Esophagus muscularis mucosa (tissue), 4 donors: ENCODE measurements at places on chromosomes 1 and 21. TPM values are rescaled to one million over a fixed set of nuclear protein-coding genes. Genes with fewer than 3 reads are reported as not detected.

PTPN14 gene
- 48.5 TPM for total RNA-seq

DNA sequence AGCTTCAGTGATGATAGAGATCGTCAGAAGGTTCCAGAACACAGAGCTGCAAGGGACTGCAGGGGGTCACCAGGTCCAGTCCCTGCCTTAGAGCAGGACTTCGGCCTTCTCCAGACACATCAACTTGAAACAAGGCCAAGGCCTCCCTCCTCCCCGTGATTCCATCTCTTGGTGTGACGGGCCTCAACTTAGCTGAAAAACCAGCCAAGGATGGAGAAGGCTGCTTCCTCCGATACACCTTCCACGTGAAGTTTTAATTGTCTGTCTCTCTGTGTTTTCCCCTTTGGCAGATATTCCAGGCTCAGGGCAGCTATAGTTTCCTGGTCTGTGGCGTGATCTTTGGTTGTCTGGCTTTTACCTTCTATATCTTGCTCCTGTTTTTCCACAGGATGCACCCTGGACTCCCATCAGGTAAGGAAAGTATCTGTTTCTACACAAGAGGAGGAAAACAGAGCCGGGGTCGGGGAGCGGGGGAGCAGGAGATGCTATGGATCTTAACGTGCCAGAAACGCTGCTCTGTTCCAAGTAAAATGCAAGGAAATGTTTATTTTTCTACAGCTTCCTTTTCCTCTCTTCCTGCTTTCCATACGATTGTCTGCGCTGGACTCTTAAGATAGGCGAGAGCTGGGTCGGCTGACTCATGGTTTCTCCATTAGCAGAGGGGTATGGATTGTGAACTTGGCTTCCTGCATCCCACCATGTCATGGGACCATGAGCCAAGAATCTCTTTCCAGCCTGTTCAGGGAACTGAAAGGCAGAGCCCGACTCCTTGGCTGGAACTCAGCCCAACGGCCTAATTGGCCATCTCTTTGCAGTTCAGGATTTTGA lies 32.8 kb downstream of the ELK4 start:
- peaks cover 6% of the 10 kb centered on the region for H3K36me3 ChIP-seq
- no peaks in the 10 kb centered on the region for H3K27me3 ChIP-seq
- peak overlapping the region; percentile 64 for H3K27ac ChIP-seq
- DNase-seq = peak; percentile 92

DNA sequence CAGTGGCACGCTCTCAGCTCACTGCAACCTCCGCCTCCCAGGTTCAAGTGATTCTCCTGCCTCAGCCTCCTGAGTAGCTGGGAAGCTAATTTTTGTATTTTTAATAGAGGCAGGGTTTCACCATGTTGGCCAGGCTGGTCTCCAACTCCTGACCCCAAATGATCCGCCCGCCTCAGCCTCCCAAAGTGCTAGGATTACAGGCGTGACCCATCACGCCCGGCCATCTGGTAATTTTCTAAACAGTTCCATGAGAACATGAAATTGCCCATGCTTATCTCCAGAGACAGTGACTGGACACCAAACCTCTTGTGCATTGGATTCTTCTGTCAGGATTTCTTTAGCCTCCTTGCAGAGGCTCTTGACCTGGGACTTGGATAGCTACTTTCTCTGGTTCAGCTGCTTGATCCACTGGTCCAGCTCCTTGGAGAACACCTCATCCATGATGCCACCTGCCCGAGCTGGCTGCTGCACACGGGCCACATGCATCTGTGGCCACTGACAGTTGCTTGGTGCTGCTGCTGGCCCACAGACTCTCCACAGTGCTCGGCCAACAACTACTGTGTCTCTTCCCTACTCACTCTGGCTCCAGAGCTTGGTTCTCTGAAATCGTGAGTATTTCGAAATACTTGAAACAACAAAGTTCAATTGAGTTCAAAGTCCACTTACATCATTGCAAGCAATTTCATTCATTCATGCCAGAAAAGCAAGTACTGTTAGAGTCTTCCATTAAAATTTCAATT lies 40.0 kb upstream of the CTPS1 start:
- peak overlapping the region; percentile 51 for H3K27ac ChIP-seq
- no peaks in the 10 kb centered on the region for H3K27me3 ChIP-seq
- H3K4me1 ChIP-seq = peaks cover 23% of the 10 kb centered on the region
- no peaks in the 10 kb centered on the region for H3K36me3 ChIP-seq

FAM72B gene
- 0.63 TPM for total RNA-seq

DNA sequence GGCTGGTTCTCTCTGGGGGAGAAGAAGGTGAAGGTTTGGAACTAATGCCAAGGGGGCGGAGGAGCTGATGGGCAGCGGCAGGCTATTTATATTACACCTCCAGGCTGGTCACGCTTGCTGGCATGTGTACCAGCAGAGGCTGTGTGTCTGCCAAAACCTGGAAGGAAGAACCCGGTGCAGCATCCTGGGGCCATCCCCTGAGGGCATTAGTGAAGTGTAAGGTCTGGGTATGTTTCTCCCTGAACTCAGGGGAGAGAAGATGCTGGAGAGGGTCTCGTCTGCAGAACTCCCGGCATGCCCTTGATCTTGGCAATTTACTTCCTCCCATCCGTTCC lies 5.3 kb downstream of the DISP3 start:
- H3K36me3 ChIP-seq = no peaks in the 10 kb centered on the region
- peaks cover 7% of the 10 kb centered on the region for H3K4me1 ChIP-seq
- no peak overlapping the region for H3K27ac ChIP-seq
- peaks cover 31% of the 10 kb centered on the region for H3K27me3 ChIP-seq
- no peak for DNase-seq

ACKR1 gene
- 315 TPM for total RNA-seq

- no peak for DNase-seq
- H3K4me1 ChIP-seq = no peaks in the 10 kb centered on the region
- no peak overlapping the region for H3K4me3 ChIP-seq
- H3K36me3 ChIP-seq = no peaks in the 10 kb centered on the region
- no peaks in the 10 kb centered on the region for H3K27me3 ChIP-seq
- H3K27ac ChIP-seq = no peak overlapping the region
These were observed 30.3 kb downstream of the MAP3K21 start for GRCh38 chr1:233357595-233358397.

S100A12 gene
- total RNA-seq = not detected

DNA sequence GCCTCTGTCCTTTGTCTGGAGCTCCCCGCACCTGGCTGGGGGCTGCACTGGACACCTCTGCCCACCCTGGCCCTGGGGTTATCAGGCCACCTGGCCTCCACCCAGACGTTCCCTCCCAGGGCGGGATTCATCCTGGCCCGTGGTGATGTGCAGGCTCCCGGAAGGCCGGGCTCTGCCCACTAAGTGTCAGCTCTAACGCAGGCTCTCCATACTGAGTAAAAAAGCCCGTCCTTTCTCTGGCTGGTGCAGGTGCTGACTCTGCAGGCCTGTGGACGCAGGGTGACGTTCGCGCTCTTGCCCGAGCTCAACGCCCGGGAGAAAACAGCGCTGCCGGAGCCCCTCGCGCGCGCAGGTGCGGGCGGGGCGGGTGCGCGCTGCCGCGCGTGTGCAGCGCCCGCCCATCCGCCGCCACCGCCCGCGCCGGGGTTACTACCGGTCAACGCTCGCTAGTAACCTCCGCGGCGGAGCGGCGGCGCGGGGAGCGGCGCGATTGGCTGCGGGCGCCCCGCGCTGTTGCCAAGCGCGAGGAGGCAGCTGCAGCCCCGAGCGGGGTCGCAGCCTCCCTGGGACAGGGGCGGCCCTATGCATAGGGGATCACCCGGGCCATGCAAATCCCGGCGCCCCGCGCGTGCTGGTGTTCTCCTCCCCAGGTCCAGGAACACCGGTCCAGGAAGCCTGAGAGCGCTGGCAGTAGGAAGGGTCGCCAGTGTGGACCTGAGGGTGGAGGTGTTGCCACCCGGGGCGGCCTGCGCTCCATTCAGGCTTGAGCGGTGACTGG lies 15.7 kb downstream of the ABCG1 start:
- peaks cover 73% of the 10 kb centered on the region for H3K4me1 ChIP-seq
- H3K27me3 ChIP-seq = no peaks in the 10 kb centered on the region
- peak overlapping the region; percentile 90 for H3K27ac ChIP-seq

COL6A2 gene
- 1,525 TPM for total RNA-seq

GRCh38 chr1:48889082-48889481 lies 112.4 kb upstream of the BEND5 start:
- H3K4me1 ChIP-seq = no peaks in the 10 kb centered on the region
- no peaks in the 10 kb centered on the region for H3K36me3 ChIP-seq
- H3K4me3 ChIP-seq = no peak overlapping the region
- no peaks in the 10 kb centered on the region for H3K27me3 ChIP-seq
- DNase-seq = no peak
- H3K27ac ChIP-seq = no peak overlapping the region

MYBPH gene
- not detected for total RNA-seq

DNA sequence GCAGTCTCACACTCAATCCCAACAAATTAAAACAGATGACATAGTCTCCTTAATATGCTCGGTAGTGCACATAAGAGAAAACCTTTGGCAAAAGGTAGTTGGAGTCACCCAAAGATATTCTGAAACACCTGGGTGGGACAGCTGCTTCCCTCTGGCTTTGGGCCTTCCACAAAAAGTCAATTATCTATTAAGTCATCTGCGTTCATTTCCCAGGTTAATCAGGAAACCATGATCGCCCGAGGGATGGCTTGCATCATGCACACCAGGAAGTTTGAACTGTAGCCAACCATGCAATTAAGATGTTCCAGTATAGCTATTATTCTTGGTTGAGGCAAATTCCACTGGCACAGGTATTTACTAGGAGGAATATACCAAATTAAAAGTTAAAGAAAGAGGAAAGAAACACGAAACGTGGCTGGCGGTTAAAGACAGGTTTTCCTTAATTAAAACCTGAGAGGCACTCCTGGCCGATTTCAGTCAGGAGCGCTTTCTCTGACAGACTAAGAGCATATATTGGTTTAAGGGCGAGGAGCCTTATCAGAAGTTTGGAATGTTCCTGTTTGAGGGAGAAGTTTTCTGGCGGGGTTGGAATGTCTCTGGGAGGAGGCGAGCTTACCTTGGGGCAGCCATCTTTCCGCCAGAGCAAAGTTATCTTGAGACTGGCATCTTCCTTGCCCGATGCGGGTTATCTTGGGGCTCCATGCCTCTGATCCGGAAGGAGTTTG lies 19.9 kb downstream of the CLDN17 start:
- no peaks in the 10 kb centered on the region for H3K27me3 ChIP-seq
- no peak for DNase-seq
- no peak overlapping the region for H3K4me3 ChIP-seq
- H3K36me3 ChIP-seq = no peaks in the 10 kb centered on the region
- H3K27ac ChIP-seq = no peak overlapping the region
- H3K4me1 ChIP-seq = no peaks in the 10 kb centered on the region

SAMD11 gene
- 6.2 TPM for total RNA-seq

VWA5B1 gene
- not detected for total RNA-seq

GRCh38 chr1:224132901-224133300 lies 19.0 kb downstream of the FBXO28 start:
- H3K27ac ChIP-seq = no peak overlapping the region
- no peaks in the 10 kb centered on the region for H3K4me1 ChIP-seq
- H3K27me3 ChIP-seq = no peaks in the 10 kb centered on the region
- H3K4me3 ChIP-seq = no peak overlapping the region

DNA sequence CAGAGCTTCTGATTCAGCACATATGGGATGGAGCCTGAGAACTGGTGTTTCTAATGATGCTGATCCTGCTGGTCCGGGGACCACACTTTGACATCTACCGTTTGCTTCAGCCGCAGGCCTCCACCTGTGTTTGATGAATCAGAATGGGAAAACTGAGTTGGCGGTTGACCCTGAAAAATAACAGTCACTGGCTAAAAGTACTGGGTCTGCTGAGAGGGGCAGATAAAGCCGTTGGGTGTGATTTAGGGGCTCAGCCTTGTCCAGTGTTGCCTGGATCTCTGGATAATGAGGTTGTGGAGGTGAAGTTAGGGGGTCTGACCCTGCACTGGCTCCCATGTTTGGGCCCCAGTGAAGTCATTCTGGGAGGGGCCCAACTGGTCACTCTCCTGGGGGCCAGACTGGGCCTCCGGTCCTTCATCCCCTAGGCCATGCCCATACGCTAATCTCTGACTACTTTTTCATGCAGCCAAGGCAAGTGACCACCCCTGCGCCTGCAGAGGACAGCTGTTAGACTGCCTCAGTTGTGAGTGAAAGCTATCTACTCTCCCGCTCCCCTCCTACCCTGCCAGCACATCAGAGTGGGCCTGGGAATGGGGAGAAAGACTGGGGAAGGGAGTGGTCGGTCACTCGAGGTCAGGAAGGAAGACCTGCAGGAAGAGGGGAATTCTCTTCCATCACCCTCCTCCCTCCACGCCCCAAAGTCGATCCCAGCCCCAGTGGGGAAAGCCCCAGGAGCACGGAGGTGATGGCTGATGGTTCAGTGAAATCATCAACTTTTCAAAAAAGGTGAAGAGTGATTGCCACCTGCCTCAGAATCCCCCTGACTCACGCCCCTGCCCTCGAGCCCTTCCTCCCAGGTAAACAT lies 27.7 kb downstream of the VASH2 start:
- H3K4me3 ChIP-seq = no peak overlapping the region
- H3K4me1 ChIP-seq = peaks cover 37% of the 10 kb centered on the region
- no peak for DNase-seq
- H3K27ac ChIP-seq = no peak overlapping the region
- H3K27me3 ChIP-seq = no peaks in the 10 kb centered on the region

- no peak overlapping the region for H3K27ac ChIP-seq
- H3K36me3 ChIP-seq = no peaks in the 10 kb centered on the region
- no peak overlapping the region for H3K4me3 ChIP-seq
- H3K27me3 ChIP-seq = no peaks in the 10 kb centered on the region
- DNase-seq = no peak
These were observed 1.0 kb upstream of the HAO2 start for GRCh38 chr1:119367432-119368124.

- no peak overlapping the region for H3K27ac ChIP-seq
- peaks cover 17% of the 10 kb centered on the region for H3K4me1 ChIP-seq
- peaks cover 47% of the 10 kb centered on the region for H3K27me3 ChIP-seq
- H3K36me3 ChIP-seq = no peaks in the 10 kb centered on the region
- no peak for DNase-seq
These were observed 2.4 kb downstream of the RNF223 start for GRCh38 chr1:1071486-1072298.

DNA sequence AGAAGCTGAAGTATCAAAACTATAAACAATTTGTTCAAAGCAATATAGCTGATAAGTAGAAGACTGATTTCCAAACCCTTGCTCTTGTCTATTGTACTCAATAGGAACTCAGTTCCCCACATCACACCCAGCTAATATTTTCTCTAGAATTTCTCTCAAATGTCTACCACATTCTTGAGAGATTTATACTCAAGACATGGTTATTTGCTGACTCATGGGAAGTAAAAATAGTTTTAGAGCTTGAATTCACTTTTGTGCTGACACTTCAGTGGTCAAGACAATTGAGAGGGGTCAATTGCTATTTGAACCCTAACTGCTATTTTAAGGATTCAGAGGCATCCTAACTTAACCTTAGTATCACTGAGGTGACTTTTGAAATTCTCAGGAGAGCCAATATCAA lies 99.0 kb downstream of the TNNI3K start:
- H3K4me1 ChIP-seq = no peaks in the 10 kb centered on the region
- no peak overlapping the region for H3K4me3 ChIP-seq
- H3K27ac ChIP-seq = no peak overlapping the region
- H3K27me3 ChIP-seq = no peaks in the 10 kb centered on the region
- H3K36me3 ChIP-seq = peaks cover 4% of the 10 kb centered on the region
- DNase-seq = no peak

KRTAP11-1 gene
- not detected for total RNA-seq

DNA sequence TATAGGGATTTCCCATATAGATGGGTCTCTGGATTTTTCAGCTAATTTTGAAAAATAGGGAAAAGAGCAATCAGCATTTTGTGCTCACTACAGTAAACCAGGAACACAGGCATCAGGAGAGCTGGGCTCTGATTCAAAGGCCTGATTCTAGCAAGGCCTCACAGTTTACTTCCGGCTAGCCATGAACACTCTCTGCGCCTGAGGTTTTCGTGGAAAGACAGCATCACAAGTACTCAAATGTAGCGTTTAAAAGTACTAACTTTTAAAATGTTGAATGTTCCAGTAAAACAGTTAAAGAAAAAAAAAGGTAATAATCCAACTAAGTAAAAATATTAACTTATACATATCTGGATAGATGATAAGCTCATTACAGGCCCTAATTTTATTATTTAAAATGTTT lies 120.6 kb downstream of the SLC45A1 start:
- no peak overlapping the region for H3K4me3 ChIP-seq
- peaks cover 45% of the 10 kb centered on the region for H3K4me1 ChIP-seq
